Progenitor cell of endocrine pancreas (in vitro differentiated cells): ENCODE measurements at places on chromosomes 16 and 17.

DNA sequence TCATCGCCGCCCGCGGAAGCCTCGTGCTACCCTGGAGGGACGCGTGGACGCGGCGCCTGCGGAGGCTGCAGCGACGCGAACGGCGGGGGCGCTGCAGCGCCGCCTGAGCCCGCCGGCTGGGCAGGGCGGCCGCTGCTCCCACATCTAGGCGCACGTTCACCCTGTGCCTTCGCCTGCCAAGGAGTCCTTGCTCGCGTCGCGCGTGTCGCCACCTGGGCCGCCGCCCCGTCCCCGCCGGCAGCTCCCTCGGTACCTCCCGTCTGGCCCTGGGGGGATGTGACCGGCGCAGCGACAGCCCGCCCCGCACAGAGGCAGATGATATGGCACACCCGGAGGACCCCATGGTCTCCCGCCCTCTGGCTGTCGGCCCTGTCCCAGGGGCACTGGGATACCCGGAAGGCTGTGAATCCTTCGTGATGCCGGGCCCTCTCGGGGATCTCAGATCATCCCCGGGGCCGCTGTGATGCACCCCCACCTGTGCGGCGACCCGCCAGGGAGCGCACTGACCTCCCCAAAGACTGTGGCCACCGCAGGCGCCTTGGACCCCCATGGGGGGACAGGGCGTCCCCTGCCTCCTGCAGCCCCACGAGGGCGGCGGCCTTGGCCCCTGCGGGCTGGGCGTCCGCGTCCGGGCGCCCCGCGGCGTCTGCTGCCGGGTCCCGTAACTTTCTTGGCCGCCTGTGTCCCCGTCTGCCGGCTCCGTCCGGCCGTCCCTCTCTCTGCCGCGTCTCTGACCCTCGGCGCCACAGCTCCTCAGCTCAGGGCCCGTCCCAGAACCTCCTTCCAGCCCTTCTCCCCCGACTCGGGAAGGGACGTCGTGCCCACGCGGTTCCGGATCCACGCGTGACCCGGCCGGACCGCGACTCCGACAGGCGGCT, 689 bp upstream of the TBC1D24 start:
- no peak for DNase-seq

DNA sequence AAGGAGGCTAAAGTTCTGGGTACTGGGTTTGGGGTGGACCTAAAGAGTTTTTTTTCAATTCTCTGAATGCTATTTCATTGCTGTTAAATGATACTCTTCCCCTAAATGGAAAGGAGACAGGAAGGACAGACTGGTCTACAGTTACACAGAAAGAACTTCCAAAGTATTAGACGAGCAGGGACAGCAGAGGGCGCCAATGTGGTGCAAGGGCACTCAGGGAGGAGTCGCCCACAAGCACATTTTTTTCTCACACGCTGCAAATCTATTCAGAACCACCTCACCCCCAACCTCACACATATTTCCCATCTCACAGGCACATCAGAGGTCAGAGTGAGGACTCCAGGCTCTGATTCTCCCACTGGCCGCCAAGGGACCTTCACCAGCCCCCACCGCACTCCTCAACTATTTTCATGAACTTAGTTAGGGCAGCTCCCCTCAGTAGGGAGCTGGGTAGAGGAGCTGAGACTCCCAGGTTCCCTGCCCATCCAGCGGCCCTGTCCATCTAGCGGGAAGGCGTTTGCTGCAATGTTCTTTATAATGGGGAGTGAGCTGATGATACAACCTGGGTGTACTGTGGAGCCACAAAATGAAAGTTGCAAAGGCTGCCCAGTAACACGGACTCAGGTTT, 6.8 kb upstream of the CA4 start:
- DNase-seq = peak; percentile 64

GRCh38 chr17:75514919-75515495, 330 bp downstream of the CASKIN2 start:
- DNase-seq = peak; percentile 42

GRCh38 chr16:66250686-66251431, 115.6 kb upstream of the CDH5 start:
- DNase-seq = no peak

DNA sequence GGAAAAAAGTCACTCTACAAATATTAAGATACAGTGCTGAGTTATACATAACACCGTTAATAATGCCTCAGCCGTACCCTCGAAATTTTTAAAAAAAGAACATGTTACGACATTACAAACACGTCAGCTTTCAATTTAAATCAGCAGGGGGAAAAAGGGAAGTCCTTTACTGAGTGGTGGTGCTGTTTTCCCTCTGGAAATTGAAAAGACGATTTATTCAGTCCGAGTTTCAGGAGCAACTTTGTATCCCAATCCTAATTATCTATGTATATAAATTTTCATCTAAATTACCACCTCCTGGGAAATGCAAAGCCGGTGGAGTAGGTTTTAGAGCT, 1.3 kb downstream of the NETO2 start:
- no peak for DNase-seq
